Type B pancreatic cell (in vitro differentiated cells): ENCODE measurements at places on chromosomes 3 and 15.

- no peak for DNase-seq
Measured at GRCh38 chr3:100545371-100545770, 53.0 kb downstream of the TMEM45A start.

GRCh38 chr15:50542887-50543210, 3.6 kb downstream of the USP50 start:
- no peak for DNase-seq

DNA sequence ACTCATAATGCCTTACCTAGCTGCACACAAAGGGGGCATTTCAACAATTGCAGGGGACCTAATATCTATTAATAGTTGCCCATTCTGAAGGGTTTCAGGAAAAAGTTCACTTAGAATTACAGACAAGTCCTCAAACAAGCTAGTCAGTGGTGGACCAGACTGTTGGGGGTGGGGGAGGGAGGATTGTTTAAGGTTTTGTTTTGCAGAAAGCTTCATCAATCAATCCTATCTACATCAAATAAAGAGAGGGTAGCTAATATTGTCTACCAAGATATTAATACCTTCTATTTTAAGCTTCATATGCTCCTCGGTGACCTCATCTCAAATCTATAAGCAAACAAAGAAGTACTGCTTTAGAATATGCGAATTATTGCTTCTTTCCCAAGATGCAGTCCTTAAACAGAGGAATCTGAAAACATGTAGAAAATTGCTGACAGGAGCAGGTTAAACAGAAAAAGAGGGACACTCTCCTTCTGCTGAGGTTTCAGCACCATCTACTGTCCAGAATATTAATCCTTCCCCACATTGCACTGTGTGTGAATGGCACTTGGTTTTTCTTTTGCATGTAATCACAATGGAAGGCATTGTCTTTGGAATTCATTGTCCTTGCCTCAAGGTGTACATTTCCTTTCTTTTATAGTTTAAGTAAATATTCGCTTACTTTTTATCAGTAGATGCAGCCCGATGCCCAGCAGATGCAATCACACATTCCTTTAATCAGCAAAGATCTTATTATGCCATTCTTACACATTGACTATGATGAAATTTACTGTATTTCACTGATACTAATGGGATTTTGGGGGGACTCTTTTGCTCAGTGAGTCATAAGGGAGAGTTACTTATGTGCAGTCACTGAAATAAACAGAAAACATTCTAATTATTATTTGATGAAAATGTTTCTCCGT, 94.7 kb downstream of the IL5RA start:
- no peak for DNase-seq

DNA sequence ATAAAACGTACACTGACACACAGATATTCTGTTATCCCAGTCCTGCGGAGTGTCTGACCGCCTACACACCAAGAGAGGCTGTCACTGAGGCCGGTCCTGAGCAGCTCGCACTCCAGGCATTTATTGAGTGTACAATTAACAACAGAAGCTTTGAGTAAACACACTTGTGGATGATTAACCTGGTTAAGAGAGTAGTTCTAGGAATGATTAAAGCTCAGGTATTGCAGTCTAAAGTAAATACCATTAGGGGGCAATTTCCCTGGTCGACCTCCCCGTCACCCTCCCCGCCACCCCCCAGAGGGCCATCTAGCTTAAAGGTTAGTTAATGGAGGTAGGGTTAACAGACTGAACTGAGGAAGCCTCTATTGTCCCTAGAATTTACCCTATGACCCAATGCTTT, 1278.5 kb downstream of the NSUN3 start:
- DNase-seq = no peak

DNA sequence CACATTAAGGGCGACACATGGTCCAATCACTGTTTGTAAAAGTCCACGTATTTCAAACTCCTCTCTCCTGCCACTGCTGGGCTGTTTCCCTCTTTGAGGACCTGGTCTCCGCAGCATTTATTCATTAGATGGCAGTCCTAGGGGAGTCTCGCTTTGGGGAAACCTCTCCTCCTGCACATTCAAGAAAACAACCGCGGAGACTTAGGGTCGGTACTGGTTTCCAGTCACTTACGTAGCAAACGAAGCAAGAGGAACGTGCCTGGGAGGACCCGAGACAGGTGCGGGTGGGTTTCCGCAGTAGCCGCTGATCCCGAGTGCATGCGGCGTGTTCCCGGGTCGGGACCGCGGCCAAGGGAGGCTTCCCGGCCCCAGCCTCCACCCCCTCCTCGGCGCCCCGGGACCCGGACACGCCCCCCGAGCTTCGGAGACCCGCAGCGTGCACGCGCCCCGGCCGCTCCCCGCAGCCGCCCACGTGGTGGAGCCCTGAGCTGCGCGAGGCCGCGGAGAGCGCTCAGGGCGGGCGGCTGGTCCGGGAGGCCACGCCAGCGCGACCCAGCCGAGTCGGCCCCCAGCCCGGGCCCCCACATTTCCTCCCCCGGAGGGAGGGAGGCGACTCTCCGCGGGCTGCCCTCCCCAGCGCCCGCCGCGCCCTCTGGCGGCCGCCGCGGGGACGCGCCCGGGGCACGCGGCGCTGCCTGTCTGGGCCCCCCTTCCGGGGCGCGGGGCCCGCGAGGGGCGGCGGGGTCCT, 1.1 kb upstream of the IGF1R start:
- DNase-seq = peak; percentile 89
